GM13976 (cell line): ENCODE measurements at places on chromosomes 4 and X.

GRCh38 chr4:115090483-115091075 lies 22.8 kb downstream of the NDST4 start:
- peak; percentile 6 for DNase-seq

- DNase-seq = no peak
Measured at GRCh38 chrX:68041110-68041509, 392.2 kb downstream of the OPHN1 start.

DNA sequence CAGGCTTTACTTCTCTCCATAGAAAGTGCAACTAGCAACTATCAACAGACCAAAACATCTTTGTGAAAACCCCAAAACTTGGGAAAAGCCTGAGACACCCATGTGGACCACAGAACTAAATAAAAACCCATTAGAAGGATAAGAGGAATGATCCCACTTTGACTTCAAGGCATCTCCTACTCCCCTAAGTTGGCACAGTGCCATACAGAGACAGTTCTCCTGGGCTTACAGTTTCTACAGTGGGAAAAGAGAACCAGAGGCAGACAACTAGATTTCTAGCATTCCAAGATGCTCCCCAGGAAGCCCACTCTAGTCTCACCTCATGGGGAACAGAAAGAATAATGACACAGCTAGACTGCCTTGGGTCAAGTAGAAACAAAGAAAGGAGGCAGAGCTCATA lies 20.4 kb downstream of the TMLHE start:
- DNase-seq = no peak

- no peak for DNase-seq
Measured at GRCh38 chr4:95835672-95836071, 4.2 kb upstream of the PDHA2 start.

GRCh38 chr4:67550857-67551256 lies 5.6 kb upstream of the CENPC start:
- DNase-seq = no peak

- no peak for DNase-seq
Measured at GRCh38 chr4:74840936-74841509, 46.7 kb upstream of the BTC start.

DNA sequence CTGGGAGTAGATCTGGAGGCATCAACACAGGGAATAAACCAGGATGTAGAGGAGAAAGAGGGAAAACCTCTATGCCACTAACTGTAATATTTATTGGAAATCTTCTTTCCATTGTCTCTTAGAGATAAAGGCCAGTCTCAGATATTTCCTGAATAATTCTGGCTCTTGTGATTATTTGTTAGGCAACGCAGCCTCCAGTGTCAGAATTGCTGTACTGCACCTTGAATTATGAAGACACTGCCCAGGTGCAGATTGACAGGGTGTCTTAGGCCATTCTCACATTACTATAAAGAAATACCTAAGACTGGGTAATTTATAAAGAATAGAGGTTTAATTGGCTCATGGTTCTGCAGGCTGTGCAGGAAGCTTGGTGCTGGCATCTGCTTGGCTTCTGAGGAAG lies 100.7 kb upstream of the ZDHHC15 start:
- DNase-seq = no peak

DNA sequence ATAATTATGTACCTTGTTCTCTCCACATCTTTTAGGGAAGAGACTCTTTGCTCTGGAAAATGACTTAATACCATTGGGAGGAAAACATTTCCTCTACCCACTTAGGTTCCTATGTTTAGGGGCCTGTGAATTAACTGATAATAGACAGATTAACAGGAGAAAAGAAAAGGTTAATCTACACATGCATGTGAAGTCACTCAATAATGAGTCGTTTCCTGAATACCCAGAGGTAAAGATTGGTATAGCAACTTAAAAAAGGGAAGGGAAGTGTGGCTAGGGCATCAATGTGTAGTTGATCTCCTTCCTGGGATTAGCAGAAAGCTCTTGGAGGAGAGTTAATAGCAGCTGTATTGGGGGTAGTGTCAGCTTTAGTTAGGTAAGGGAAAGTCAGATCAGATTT lies 419.5 kb upstream of the ATOH1 start:
- DNase-seq = no peak

DNA sequence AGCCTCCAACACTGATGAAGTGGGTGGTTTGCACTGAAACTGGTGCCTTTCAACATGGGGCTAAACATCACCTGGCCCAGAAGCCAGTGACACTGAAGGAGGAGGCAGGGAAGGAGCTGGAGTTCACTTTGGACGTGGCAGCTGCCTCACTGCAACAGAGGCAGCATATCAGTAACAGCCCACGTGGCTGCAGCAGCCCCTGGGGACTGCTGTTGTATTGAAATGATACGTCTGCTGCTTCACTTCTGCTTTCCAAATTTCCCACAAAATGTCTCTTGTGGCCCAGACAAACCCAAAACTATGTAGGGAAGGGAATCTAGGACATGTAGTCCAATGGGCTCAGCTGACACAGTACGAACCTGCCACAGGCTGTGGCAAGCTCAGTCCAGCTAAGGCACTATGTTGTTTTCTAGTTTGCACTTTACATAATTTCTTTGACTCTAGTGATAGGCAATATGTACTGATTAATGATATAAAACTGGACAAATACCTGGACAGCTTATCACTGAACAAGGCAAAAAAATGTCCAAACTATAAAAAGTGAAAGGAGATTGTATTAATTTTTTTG lies 84.7 kb upstream of the RAPGEF2 start:
- peak; percentile 74 for DNase-seq

DNA sequence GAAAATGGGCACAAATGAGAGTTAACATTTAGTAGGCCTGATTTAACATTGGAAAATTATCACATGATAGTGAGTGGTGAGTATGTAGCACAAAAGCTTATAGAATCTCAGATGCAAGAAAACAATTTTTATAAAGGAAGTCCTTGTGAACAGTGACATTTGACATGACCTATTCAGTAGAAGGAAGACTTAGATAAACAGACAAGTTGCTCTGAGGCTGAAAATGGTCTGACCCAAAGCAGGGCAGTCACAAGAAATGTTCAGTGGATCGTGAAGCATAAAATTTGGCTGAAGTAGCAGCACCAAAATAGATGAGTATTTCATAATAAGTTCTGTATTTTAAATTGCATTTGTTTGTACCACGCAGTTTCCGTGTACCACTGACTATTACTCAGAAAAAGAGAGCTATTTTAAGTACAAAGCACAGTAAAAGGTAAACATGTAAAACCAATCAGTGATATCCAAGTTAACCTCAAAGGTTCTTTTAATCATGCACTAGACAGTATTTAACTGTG lies 605.7 kb upstream of the PABPC4L start:
- DNase-seq = no peak

DNA sequence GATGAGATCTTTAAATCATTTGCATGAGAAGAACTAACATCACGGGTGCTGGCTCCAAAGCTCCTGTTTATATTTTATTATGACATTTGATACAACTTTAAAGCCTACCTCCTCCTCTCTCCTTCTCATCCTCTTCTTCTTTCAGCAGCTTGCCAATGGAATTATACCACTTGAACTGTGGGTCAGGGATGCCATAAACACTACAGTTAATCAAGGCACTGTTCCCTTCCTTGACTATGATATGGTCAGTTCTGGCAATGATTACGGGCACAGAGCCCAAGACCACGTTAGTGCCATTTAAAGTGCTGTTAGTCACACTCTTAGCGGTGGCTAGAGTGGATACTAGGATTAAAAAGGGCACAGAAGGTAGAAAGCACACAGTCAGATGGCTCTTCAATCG lies 20.7 kb downstream of the MFAP3L start:
- DNase-seq = no peak

DNA sequence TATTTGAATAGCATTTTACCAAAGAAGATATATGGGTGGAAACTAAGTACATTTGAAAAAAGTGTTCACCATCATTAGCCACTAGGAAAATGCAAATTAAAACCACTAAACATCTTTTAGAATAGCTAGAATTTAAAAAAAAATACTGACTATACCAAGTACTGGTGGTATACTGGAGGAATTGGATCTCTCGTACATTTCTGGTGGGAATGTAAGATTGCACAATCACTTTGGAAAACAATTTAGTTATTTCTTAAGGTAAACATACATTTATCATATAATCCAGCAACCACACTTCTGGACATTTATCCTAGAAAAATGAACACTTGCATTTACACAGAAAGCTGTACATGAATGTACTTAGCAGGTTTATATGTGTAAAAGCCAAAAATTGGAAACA lies 303.5 kb downstream of the MID1IP1 start:
- DNase-seq = no peak

GRCh38 chr4:175633310-175633709 lies 178.8 kb downstream of the GPM6A start:
- DNase-seq = no peak

DNA sequence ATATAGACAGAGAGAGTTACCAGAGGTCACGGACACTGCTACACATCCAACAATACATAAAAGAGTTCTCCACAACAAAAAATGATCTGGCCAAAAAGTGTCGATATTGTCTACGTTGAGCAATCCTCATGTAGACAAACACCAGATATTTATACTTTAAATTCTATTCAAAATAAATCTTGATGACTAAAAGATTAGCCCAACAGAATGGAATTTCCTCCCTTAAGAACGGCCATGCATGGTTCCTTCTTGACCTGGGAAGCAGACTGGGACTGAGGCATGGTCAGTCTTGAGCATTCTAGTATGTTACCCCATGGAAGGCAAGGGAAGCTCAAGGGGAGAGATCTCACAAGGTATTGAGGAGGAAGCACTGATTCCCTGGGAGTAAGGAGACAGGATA lies 43.5 kb downstream of the LHFPL1 start:
- DNase-seq = no peak

- DNase-seq = no peak
Measured at GRCh38 chrX:104987063-104987462, 233.4 kb downstream of the TEX13A start.

DNA sequence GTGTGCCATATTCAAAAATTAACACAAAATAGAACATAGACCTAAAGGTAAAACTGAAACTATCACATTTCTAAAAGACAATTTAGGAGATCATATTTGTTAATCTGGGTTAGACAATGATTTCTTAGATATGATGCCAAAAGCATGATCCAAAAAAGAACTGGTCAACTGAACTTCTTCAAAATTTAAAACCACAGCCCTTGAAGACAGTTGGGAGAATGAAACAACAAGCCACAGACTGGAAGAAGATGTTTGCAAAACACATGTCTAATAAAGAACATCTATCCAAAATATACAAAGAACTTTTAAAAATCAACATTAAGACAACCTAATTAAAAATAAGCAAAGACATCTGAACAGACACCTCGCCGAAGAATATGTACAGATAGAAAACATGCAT lies 19.5 kb downstream of the COMMD8 start:
- no peak for DNase-seq

DNA sequence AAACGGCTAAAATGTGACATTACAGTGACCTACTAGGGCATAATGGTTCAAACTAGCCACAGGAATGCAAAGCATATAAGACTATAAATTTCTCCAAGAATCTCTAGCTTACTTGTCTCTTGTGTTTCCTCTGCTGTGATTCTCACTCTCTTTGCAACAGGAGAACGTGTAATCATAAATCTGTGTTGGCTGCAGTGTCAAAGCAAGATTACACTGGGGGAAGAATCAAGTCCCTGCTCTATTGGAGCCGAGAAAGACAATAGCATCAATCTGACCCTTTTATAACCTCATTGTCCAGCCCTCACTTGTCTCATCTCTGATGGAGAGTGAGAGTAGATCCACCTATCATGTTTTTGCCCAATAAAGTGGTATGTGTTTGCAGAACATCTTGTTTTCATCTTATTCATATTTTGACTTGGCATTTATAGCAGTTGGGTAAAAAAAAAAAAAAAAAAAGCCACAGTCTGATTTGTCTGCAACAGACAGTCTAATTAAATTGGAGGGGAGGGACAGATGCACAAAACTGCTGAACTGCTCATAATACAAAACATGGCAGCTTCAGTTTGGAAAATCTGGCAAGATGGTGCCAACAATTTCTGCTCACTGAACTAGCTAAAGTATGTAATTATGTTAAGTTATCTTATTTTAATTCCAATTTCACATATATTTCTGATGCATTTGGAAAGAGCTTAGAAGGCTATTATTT lies 165.0 kb upstream of the GABRA2 start:
- no peak for DNase-seq

GRCh38 chr4:153090670-153091385 lies 113.4 kb upstream of the TRIM2 start:
- DNase-seq = no peak

DNA sequence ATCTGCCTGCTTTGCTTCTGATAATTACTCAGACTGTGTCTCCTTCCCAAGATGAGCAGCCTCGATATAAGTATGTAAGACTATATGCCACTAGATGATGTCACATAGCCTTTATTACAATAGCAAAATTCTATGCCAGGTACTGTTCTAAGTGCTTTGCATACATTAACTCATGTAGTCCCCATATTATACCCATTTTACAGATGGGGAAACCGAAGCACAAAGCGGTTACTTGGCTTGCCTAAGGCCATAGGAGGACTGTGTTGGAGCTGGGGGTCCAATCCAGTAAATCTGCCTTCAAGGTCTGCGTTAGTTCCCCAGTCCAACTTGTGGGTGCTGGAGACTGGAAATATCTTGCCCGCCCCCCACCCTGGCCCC lies 826 bp upstream of the SCML1 start:
- DNase-seq = no peak
